ENCODE measurements at places on chromosomes 7 and 10. TPM values are rescaled to one million over a fixed set of nuclear protein-coding genes. Genes with fewer than 3 reads are reported as not detected.

Gene LIPM
- not detected for total RNA-seq

Gene SRGN
- total RNA-seq: 19.4 TPM

GRCh38 chr10:124323111-124323725, 95.5 kb downstream of the OAT start:
- no peaks in the 10 kb centered on the region for H3K27me3 ChIP-seq
- H3K27ac ChIP-seq: no peak overlapping the region
- H3K4me1 ChIP-seq: no peaks in the 10 kb centered on the region

Gene GPER1
- 2.8 TPM for total RNA-seq

Gene AMPH
- total RNA-seq: 12.4 TPM

Gene ANKRD61
- not detected for total RNA-seq

Gene ACTR1A
- total RNA-seq: 68.9 TPM

DNA sequence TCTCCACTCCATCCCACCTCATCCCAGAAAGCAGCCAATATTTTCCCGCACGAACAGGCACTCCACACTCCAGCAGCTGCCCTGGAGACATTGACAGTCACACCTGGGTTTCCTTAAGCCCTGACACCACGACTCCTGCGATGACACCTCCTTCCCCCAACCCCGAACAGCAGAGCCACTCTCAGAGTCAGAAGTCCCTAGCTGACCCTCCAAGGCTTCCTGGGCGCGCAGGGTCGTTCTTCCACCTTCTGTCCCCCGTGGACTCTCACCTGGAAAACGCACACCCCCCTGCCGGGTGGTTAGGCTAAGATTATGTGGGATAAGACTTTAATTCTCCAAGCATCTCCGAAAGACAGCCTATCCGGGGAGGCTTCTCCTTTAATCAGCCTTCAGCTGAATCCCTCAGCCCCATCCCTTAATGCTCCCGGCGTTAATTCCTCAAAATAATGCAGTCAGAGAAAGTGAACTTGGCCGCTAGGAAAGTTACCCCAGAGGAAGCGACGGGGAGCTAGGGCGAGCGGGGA, 1.1 kb downstream of the DENND11 start:
- peak overlapping the region; percentile 92 for H3K27ac ChIP-seq
- no peak for DNase-seq
- H3K4me3 ChIP-seq: peak overlapping the region; percentile 96
- H3K4me1 ChIP-seq: peaks cover 9% of the 10 kb centered on the region

GRCh38 chr10:109403551-109403950, 519.8 kb downstream of the XPNPEP1 start:
- H3K27me3 ChIP-seq: no peaks in the 10 kb centered on the region
- no peak for DNase-seq
- no peaks in the 10 kb centered on the region for H3K36me3 ChIP-seq
- H3K4me1 ChIP-seq: no peaks in the 10 kb centered on the region
- no peak overlapping the region for H3K27ac ChIP-seq
- no peak overlapping the region for H3K4me3 ChIP-seq

- H3K27me3 ChIP-seq: no peaks in the 10 kb centered on the region
- H3K4me1 ChIP-seq: no peaks in the 10 kb centered on the region
- peak; percentile 30 for DNase-seq
- H3K36me3 ChIP-seq: no peaks in the 10 kb centered on the region
- H3K27ac ChIP-seq: no peak overlapping the region
- no peak overlapping the region for H3K4me3 ChIP-seq
These were observed 171.7 kb downstream of the DNAJB6 start for GRCh38 chr7:157508477-157508881.

DNA sequence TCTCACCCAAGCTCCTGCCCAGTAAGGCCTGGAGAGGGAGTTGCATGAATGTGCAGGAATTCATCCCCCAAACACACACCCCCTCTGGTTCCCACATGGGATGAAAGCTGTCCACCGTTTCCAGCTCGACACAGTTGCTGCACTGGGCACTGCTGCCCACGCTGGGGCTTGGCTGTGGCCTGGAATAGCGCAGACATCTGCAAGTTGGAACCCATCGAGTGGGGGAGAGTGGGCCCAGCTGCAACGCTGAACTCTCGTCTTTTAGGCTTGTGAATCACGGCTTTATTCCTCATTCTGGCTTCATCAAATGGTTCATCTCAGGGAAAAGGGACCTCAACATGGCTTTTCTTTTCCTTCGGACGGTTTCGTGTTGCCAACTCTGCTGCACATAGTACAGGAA, 264.7 kb downstream of the DNAJB6 start:
- H3K4me1 ChIP-seq: no peaks in the 10 kb centered on the region
- H3K36me3 ChIP-seq: no peaks in the 10 kb centered on the region
